ENCODE measurements at places on chromosomes 1 and 21.

DNA sequence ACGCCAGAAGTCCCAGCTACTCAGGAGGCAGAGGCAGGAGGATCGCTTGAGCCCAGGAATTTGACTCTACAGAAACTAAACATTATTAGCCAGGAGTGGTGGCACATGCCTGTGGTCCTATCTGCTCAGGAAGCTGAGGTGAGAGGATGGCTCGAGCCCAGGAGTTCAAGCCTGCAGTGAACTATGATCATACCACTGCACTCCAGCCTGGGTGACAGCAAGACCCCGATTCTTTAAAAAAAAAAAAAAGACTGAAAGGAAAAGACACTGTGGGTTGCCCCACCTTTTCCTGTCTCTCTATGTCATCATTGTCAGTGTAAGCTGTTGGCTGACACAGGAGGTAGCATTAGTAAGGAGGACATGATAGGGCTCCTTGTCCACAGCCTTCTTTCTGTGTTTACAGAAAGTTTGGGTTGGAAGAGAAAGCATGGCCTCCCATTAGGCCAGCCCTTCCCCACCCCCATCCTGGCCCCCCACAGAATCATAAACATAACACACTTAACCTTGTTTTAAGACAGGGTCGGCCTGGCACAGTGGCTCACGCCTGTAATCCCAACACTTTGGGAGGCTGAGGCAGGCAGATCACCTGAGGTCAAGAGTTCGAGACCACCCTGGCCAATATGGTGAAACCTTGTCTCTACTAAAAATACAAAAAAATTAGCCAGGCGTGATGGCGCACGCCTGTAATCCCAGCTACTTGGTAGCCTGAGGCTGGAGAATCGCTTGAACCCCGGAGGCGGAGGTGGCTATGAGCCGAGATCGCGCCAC lies 20.6 kb upstream of the RCAN3 start:
- DNase-seq, result no peak

DNA sequence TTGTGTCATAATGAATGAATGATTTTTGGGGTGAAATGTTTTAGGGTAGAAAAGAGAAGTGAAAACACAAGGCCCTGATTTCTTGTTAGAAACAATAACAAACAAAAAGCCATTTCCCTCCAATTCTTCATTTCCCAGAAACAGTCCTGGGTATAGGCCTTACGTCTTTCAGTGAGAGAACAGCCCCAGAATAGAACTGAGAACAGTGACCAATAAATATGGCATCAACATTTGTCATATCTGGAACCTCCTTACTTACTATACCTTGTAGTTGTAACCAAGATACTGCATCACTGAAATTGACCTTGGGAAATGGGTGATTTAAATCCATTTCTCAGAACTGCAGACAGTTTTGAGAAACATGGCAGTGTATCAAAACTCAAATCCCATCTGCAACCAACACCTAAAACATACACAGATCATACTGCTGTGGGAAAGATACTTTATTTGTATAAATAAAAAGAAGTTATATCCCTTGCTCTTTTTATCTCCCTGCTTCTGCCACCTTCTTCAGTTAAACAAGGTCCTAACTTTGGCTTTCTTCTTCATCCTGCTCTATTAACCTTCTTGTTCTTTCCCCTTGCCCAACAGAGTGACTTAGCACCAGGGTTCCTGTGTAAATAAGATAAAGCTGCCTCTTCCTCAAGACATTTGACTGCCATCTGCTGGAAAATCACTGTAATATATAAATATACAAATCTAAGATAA lies 19.5 kb downstream of the XKR8 start:
- peak; percentile 67 for DNase-seq

GRCh38 chr1:203444171-203444576 lies 31.4 kb upstream of the PRELP start:
- no peak for DNase-seq

- no peak for DNase-seq
Observed at GRCh38 chr1:168917796-168918195, 188.7 kb upstream of the ATP1B1 start.

DNA sequence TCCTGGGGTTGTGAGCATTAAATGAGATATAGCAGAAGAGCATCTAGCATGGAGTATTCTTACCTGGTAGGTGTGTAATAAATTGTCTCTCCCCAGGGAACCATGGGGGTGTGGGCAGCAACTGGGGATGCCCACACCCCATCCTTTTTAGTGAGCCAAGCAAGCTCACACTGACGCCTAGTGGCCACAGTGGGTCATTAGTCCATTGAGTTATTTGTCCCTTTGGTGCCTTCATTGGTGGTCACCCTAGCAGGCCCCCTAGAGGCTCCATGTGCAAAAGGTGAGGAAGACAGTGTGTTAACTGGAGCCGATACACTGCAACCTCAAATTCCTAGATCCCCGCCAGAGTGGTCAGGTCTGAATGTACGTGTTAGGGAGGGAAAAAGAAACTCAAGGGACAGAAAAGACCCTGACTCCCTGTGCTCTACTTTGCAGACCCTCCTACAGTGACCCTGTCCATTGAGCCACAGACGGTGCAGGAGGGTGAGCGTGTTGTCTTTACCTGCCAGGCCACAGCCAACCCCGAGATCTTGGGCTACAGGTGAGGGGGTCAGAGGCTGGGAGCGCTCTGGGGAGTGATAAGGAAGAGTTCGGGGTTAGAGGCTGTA lies 93.3 kb upstream of the CD1D start:
- peak; percentile 78 for DNase-seq

GRCh38 chr1:158212320-158212719 lies 31.6 kb downstream of the CD1D start:
- DNase-seq, result no peak

GRCh38 chr1:187844313-187844712 lies 1015.6 kb downstream of the PLA2G4A start:
- DNase-seq, result peak; percentile 20

- no peak for DNase-seq
Observed at GRCh38 chr1:61241973-61242381, 159.6 kb downstream of the NFIA start.

DNA sequence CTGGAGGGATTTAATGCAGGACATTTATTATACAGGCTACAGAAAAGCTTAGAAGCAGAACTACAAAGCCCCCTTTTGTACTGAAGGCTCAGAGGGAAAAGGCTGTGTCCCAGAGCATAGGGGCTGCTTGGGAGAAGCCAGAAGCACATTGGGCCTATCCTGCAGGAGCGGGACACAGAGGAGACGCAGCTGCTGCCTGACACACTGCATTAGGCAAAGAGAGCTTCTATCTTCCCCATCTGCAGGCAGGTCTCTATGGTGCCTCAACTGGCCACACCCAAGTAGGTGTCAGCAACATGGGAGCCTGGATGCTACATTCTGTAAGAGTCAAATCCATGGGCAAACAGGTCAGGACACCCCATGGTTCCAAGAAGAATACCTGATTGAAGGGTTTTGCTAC lies 595.9 kb downstream of the AJAP1 start:
- DNase-seq, result no peak

- no peak for DNase-seq
Observed at GRCh38 chr1:176876966-176877515, 287.5 kb downstream of the ASTN1 start.

DNA sequence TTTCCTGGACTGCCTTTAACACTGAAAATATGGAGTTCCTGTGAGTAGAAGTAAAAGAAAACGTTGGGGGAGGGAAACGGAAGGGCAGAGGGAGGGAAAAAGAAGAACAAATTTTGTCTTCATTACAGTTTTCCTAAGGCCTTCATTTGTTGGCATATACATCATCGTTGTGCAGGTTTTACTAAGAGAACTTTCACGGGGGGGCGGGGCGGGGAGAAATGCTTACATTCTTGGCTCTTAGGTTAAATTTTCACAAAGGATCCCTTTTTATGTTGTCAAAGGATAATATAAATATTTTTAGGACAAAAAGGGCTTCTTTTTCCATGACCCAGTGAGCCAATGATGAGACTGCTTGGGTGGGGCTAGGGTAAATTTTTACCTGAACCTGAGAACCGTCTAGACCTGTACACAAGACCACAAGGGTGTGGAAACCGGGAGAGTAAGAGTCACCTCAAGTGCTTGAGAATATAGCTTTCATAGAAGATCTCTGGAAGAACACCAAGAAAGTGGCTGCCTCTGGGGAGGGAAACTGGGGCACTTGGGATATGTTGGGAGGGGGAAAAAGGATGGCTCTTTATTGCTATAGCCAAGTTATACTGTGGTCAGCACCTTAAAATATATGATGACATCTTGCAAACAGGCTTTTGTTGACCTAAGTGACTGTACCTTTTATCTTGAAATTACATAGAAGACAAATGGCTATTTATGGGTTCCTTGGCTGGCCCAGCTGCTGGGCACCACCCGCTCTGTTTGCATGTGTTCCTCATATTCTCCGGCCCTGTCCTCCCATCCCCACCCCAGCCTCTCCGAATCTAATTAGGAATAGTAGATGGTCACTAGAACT lies 2.0 kb upstream of the UTP25 start:
- DNase-seq, result no peak

DNA sequence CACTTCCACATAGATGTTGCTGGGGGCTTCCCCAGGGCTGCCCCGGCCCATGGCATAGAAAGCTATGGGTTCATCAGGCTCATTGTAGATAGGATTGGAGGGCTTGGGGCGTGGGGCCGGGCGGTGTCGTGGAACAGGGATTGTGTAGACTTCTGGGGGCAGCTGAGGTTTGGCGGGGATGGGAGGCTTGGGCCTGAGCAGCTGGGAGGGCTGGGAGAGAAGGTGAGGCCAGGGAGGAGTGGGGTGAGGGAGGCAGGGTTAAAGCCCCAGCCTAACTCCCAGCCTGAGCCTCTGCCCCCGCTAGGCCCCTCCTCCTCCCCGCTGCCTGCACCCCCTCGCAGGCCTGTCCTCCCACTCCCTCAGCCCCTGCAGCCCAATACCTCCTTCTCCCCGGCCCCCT lies 7.4 kb downstream of the SH2D2A start:
- no peak for DNase-seq

DNA sequence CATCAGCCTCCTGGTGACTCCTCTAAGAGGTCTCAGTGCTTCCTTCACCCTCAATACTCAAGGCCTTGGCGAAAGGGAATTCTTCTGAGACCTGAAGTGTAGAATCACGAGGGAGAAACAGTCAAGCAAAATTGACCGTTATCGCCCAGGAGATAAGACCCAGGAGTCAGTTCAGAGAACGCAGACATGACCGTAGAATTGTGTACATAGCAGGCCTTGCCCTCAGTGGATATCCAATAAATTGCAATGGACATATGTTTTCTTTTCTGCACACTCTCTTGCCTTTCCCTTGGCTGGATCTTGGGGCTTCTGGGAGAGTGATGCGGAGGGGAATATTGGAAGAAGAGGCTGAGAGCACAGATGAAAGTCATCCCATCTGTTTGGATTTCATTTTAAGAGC lies 15.7 kb upstream of the ETS2 start:
- DNase-seq, result no peak

DNA sequence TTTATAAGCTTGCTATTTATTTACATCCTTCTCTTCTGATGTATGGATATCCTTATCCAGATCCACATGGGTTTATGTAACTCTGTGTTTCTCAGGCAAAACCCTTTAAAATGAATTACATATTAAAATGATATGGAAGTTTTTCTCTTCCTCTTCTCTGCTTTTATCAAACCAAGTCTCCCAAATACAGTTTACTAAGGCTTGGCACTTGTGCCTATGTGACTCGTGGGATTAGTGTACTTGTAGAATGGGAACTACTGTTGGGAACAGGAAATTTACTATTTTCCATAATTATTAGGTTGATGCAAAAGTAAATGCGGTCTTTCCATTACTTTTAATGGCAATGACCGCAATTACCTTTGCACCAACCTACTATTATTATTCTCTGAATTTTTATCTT lies 14.8 kb downstream of the SIM2 start:
- DNase-seq, result no peak

- no peak for DNase-seq
Observed at GRCh38 chr1:241844593-241844992, 3.4 kb upstream of the EXO1 start.

DNA sequence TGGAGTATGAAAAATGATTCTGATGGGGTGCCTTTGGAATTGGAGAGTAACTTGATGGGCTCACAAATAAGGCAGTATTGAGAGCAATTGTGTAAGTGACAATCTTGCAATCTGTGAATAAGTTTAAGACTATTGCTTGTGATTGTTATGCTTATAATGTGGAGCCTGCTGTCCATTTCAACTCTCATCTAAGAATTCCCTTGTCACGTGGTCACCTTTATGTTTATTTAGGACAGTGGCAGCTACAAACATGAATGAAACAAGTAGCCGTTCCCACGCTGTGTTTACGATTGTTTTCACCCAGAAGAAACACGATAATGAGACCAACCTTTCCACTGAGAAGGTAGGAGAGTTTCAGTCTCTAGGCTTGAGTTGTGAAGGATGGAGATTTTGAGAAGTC lies 57.6 kb downstream of the KIF1B start:
- DNase-seq, result no peak

GRCh38 chr21:45228171-45228641 lies 59.5 kb downstream of the POFUT2 start:
- peak; percentile 99 for DNase-seq

GRCh38 chr1:56029319-56030003 lies 549.9 kb downstream of the PLPP3 start:
- no peak for DNase-seq

DNA sequence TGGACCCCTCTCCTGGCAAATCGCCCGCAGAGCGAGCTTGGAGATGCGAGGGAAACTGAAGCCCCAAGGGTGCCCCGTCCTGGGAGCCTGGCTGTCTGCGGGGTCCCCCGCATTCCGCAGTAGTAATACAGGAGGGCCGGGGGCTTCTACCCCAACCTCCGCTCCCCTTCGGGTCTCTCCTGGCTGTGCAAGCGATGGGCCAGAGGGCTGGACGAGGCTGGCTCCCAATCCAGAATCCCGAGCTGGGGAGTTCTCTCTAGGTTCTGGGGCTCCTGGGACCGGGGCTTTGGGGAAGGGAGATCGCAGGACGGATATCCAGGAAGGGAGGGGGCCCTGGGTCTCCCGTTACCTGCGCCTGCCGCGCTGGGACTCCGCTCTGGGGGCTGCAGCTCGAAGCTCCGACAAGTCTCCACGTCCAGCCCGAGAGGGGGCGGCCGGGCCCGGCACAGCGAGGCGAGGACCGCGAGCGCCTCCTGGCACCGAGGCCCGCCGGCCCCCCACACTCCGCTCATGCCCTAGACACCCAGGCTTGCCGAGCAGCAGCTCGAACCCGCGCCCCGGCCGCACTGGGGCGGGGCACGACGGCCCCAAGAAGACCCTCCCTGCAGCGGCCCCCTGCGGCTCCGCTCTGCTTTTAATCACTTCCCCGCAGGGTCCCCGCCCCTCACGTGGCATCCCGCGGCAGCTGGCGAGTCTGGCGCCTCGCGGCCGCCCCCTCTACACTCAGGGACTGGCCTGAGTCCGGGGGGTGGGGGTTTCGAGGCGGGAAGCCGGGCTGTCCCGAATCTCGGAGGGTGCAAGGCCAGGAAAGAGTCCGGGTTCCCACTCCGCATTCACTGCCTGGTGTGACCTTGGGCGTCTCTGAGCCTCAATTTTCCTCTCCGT lies at the start of gene SYT6:
TSS of gene SYT6 (minus strand) at position 609 of the 885 bp plus-strand sequence. CDS start at position 512, 97 bp downstream.
- no peak for DNase-seq

GRCh38 chr1:17437580-17438317 lies 1.7 kb downstream of the RCC2 start:
- peak; percentile 53 for DNase-seq

GRCh38 chr1:244968471-244968871 lies 104.1 kb upstream of the HNRNPU start:
- DNase-seq, result no peak
